Activated effector memory CD4-positive, alpha-beta T cell treated with anti-CD3 and anti-CD28 coated beads, Interleukin-2, amount 50 U/mL, for 16 hours (primary cell): ENCODE measurements at places on chromosomes 4 and X.
A peak's percentile ranks its signal among the peaks of the same experiment; 100 is the strongest.

DNA sequence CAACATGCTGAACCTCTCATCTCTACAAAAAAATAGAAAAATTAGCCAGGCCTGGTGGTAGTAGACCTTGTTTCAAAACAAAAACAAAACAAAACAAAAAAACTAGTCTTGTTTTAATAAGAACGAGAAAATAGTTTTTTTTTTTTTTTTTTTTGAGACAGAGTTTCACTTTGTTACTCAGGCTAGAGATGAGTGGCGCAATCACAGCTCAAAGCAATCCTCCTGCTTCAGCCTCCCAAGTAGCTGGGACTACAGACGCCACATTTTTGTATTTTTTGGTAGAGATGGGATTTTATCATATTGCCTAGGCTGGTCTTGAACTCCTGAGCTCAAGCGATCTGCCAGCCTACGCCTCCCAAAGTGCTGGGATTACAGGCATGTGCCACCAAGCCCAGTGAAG lies 47.7 kb upstream of the UGDH start:
- DNase-seq, result no peak

GRCh38 chr4:71713611-71714203 lies 70.2 kb downstream of the GC start:
- no peak for DNase-seq

DNA sequence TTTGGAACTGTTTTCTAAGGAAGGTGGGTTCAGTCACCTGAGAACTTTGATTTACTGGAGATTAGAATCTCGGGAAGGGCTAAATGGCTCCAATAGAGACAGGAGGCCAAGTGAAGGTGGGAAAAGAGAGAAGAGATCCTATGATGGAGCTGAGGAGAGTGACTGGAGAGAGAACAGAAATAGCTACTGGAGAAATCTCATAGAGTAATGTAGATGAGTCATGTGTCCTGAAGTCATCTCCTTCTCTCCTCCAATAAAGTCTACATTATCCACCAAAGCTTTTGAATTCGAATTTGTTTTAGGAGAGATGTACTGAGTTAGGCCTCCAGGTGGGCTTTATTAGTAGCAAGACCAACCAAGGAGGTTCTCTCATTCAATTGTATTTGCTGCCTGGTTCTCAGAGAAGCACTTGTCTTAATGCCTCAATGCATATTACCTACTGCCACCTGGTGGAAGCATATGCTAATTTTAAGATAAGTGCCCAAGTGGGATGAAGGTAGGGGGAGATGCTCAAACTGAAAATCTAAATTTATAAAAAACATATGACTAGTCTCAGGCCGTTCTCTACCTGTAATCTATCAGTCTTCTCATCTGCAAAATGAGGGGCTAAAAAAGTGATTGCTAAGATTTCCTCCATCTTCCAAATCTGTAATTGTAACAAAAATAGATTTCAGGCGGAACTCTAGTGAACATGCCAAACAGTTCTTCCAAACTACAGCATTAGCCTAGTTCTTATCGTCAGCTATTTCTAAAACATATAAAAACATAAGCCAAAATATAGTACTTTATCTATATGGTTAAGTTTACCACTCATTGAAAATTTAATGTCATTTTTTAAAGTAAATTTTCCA lies 24.4 kb downstream of the TXK start:
- DNase-seq, result no peak

GRCh38 chrX:40199704-40200103 lies 101.9 kb upstream of the BCOR start:
- no peak for DNase-seq

GRCh38 chr4:39037491-39037825 lies 5.2 kb upstream of the TMEM156 start:
- DNase-seq, result no peak

GRCh38 chr4:173168396-173169177 lies at the start of gene GALNT7:
GALNT7 (plus strand) TSS chr4:173168811; CDS start chr4:173168836, 25 bp downstream.
- peak; percentile 86 for DNase-seq

GRCh38 chrX:38175139-38175538 lies 45.5 kb downstream of the SRPX start:
- no peak for DNase-seq

- no peak for DNase-seq
Observed at GRCh38 chr4:165379678-165380064, 863 bp downstream of the CPE start.

- no peak for DNase-seq
Observed at GRCh38 chr4:141124224-141124623, 9.0 kb downstream of the RNF150 start.

DNA sequence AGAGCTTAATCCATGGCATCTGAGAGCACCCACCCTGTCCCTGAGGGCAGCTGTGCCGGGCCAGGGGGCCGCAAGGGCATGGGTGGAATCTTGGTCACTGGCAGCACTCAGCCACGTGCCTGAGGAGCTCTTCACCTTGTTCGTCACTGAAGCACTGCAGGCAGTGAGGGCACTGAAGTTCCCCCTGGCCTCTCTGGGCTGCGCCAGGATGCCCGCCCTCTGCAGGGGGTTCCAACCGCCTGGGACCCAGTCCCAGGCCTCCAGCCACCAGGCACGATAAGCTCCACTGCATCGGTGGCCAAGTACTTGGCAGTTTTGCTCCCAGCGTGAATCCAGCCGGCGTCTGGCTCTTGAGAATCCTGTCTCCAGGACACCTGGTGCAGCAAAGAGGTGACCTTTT lies 96.4 kb upstream of the MED14 start:
- DNase-seq, result no peak

- DNase-seq, result no peak
Observed at GRCh38 chr4:141246243-141246642, 25.5 kb downstream of the ZNF330 start.

- no peak for DNase-seq
Observed at GRCh38 chr4:70703619-70704214, 15.4 kb downstream of the UTP3 start.

DNA sequence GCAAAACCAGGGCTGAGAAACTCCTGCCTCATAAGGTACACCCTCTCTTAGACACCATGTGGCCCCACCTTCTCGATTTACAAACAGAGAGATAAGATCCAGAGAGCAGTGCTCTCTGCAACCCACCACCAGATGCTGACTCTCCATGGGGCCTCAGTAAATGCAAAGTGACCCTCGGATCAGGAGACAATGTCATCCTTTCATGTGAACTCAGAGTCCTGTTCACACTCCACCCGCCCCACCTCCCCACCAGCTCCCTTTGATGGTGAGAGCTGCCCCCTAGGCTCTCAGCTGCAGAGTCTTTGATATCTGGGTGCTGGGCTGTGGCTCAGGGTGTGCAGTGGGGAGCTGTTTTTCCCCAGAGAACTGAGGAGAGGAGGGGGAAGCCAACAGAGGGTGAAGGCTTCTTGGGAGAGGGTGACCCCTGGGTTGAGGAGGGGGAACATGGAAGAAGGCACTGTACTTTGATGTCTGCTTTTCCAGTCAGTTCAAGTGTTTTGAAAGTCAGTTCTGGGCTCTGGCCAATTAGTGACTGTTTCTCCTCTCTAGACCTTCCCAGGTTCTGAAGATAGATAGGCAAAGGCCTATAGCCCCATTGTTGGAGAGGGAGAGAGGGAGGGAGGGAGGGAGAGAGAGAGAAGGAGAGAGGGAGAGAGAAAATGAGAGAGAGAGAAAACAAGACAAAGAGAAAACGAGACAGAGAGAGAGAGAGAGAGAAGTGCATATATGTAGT lies 88.2 kb downstream of the SCD5 start:
- no peak for DNase-seq

GRCh38 chrX:100625985-100626491 lies 10.6 kb downstream of the TSPAN6 start:
- no peak for DNase-seq

GRCh38 chr4:48064349-48064748 lies 47.8 kb downstream of the NIPAL1 start:
- DNase-seq, result no peak

DNA sequence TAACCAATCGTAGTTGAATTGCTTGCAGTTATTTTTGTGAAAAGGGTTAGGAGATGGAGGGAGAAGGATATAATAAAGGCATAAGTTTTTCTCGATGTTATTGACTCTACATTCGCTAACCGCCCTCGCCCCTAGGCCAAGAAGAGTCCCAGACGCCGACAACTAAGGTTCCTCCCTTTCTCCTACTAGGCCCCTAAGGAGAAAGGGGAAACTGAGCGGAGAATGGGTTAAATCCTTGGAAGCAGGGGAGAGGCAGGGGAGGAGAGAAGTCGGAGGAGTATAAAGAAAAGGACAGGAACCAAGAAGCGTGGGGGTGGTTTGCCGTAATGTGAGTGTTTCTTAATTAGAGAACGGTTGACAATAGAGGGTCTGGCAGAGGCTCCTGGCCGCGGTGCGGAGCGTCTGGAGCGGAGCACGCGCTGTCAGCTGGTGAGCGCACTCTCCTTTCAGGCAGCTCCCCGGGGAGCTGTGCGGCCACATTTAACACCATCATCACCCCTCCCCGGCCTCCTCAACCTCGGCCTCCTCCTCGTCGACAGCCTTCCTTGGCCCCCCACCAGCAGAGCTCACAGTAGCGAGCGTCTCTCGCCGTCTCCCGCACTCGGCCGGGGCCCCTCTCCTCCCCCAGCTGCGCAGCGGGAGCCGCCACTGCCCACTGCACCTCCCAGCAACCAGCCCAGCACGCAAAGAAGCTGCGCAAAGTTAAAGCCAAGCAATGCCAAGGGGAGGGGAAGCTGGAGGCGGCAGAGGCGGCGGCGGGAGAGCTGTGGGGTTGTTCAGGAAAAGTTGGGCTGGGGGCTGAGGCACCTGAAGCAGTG lies 5.9 kb downstream of the ATOH1 start:
- DNase-seq, result no peak

- DNase-seq, result no peak
Observed at GRCh38 chr4:10013722-10014121, 7.6 kb downstream of the SLC2A9 start.

GRCh38 chr4:85128246-85129204 lies 162.0 kb upstream of the WDFY3 start:
- DNase-seq, result no peak

- DNase-seq, result no peak
Observed at GRCh38 chr4:119695216-119695615, 66.6 kb upstream of the PDE5A start.

DNA sequence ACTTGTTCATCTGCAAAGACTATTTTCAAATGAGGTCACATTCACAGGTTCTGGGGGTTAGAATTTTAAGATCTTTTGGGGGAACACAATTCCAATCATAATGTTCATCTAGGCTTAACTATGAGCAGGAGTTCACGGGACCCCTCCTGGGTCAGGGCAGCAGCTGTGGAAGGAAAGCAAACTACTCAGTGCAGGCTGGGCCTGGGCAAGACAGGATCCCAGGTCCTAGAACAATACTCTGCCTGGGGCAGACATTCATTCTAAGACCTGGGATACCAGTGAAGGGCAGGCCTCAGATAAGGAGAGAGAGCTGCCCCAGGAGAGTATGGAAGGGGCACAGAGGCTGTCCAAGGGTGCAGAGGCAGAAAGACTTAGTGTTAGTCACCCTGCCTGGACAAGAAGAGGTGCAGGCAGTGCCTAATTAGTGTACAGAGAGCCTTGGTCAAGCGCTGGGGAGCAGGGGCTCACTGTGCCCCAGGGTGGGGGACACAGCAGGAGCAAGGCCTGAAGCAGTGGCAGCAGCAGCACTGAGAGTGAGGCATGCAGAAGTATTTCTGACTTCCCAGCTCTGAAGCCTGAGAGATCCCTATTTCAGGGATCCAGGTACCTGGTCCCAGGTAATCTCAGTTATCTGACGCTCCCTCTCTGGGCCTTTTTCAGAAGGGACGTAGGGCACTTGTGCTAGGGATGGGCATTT lies 123.0 kb upstream of the MAMLD1 start:
- DNase-seq, result no peak

- DNase-seq, result no peak
Observed at GRCh38 chr4:123671636-123672404, 275.2 kb downstream of the SPRY1 start.

DNA sequence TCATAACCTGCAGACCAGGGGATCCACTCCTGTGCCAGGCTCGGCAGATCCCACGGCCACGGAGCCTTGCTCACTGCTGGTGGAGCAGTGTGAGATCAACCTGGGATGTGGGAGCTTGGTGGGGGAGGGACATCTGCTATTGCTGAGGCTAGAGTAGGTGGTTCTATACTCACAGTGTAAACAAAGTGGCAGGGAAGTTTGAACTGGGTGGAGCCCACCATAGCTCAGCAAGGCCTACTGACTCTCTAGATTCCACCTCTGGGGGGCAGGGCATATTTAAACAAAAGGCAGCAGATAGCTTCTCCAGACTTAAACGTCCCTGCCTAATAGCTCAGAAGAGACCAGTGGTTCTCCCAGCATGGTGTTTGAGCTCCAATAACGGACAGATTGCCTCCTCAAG lies 54.7 kb upstream of the EPHA5 start:
- no peak for DNase-seq

DNA sequence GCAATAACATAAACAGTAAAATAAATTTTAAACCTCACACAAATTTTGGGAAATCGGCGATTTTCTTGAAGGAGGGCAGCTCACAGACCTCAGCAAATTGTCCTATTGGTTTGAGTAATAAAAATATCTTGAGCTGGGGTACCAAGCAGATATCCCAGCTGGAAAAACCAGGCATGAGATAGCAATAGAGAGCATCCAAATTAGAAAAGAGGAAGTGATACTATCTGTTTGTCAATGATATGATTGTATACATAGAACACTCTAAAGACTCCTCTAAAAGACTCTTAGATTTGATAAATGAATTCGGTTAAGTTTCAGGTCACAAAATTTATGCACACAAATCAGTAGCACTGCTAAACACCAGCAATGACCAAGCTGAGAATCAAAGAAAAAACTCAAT lies 90.5 kb upstream of the ACTRT1 start:
- no peak for DNase-seq

DNA sequence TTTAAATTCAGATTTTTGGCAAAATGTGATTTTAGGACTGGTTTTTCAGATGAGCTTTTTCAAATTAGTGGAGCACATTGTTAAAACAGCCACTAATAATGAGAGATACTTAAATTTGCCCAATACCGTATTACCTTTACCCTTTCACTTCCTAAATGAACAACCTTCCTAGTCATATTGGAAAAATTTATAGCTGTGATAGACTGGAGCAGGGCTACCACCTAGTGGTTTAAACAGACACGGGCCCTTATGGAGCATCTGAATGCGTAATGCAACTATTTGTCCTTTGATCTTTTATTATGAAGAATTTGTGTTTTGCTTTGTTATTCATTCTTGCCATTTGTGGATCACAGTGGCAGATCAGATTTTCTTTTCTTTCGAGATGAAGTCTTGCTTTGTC lies 72.7 kb downstream of the KDM6A start:
- no peak for DNase-seq

DNA sequence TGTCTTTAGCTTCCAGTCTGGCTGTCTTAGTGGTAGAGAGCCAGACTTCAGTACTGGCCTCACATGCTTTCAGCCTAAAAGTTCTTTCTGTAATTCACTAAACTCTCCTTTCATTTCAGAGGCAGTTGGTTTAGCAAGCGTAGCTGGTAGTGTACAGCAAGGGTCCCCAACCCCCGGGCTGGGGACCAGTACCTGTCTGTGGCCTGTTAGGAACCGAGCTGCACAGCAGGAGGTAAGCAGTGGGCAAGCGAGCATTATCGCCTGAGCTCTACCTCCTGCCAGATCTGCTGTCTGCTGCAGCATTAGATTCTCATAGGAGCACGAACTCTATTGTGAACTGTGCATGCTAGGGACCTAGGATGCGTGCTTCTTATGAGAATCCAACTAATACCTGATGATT lies 72.0 kb downstream of the QRFPR start:
- DNase-seq, result no peak
